ENCODE measurements at places on chromosomes 11 and 22.

GRCh38 chr11:223026-223789 lies 12.9 kb downstream of the SIRT3 start:
- no peak for DNase-seq

- DNase-seq = no peak
Observed at GRCh38 chr11:78037825-78038620, 14.9 kb upstream of the KCTD14 start.

GRCh38 chr11:75851203-75851602 lies 36.2 kb downstream of the UVRAG start:
- DNase-seq = no peak

DNA sequence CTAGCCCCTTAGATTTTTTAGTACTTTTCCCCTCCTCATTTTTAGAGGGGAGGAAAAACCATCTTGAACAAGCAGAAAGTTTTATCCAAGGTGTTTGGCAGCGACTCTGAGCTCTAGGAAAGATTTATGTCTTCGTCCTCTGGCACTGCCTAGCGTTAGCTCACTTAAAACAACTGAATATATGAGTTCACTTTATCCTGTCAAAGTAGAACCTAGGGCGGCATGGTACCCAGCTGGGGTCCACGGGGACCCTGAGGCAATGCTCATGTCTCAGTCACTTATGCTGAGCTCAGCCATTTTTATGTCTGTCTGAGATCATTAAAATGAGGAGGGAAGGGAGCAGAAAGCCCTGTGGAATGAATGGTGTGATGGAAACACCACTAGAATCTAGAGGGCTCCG lies 14.2 kb upstream of the VSIG10L2 start:
- no peak for DNase-seq

DNA sequence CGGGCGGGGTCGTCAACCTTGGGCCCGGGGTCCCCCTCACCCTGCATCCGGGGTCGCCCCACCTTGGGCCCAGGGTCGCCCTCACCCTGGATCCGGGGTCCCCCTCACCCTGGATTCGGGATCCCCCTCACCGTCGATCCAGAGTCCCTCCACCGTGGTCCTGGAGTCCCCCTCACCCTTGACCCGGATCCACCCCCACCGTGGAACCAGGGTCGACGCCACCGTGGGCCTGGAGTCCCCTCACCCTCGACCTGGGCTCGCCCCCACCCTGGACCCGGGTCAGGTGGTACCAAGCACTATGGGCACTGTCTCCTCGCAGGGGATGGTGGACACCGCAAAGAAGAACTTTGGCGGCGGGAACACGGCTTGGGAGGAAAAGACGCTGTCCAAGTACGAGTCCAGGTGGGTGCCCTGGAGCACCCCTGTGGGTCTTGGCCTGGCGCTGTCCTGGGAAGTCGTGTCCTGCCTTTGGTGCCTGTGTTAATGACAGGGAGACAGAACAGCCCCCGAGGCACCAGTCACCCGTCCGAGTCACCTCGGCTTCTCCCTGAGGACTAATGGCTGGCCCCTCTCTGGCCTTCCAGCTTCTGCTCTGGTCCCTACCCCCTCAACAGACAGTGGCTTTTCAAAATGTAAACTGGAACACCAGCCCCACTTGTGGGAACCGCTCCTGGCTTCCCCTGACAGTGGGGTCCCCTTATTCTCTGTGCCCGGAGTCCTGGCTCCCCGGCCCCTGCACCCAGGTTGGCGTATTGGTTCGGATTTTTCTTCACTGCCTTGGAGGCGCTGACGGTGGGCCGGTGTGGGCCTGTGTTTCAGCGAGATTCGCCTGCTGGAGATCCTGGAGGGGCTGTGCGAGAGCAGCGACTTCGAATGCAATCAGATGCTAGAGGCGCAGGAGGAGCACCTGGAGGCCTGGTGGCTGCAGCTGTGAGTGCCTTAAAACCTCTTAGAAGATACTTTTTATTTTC lies 762 bp downstream of the CRELD2 start:
- no peak for DNase-seq

GRCh38 chr11:33630936-33631748 lies 69.5 kb downstream of the C11orf91 start:
- DNase-seq = no peak

GRCh38 chr22:25420471-25420924 lies 144.0 kb upstream of the GRK3 start:
- DNase-seq = no peak

GRCh38 chr11:120633616-120634393 lies 122.3 kb downstream of the GRIK4 start:
- no peak for DNase-seq

DNA sequence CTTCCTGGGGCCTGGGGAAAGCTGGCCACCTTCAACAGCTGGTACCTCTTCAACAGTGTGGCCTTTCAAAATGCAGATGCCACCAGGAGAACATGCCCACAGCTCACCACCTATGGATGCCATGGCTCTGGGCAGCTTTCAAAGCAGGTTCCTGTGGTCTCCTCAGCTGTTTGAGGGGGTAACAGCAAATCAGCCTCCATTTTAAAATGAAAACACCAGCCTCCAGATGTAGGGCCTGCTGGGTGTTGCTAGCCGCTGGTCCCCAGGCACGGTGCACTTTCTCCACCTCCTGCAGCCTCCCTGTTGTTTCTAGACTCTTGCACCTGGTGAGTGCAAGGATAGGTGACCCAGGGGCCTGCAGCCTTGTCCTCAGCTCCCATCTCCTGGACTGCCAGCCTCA lies 10.0 kb downstream of the CDPF1 start:
- DNase-seq = no peak

DNA sequence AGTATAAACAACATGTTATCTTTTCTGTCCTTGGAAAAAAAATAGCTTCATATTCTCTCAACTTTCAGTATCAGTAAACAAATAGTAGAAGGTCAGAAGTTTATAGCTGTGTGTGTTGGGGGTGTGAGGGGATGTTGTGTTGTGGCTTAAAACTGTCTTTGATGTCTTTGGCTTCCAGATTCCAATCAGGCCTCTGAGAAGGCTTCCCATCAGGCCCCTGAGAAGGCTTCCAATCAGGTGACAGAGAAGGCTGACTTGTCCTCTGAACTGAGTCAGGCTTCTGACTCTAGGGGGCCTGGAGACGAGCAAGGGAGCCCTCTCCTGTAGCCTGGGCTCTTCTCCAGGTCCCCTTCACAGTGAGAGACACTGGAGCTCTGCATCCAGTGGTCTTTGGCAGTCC lies 9.3 kb downstream of the MTFP1 start:
- no peak for DNase-seq

DNA sequence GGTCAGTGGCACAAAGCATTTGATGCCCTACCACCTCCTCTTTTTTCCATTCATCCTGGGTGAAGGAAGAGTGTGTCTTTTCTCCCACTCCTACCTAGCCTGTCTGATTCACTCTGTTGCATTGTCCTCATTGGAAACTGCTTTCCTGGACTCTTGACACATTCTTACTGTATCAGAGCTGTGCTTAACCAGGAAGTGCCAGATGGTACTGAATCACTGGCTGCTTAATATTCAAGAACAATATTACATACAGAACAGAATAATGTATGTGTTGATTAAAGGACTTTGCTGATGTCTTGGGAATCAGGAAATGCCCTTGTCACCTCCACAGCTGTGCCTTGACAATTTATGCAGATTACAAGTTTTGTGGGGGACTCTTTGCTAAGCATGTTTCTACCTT lies 44.4 kb downstream of the SVIP start:
- no peak for DNase-seq

DNA sequence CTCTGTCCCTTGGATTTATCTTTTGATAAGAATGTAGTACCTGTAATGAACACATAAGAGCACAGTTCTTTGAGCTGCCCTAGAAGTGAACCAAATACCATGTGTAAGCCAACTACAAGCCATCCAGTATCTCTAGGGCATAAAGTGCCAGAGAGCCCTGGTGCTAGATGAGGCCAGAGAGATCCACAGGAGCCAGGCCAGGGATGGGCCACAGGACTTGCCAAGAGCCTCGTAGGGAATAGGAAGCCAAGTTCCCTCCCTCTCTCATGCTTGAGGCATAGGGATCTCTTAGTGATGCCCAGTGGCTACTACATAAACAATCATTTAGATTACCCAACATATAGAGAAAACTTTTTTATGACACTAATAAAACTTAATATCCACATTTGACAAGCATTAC lies 64.8 kb upstream of the FAR1 start:
- DNase-seq = no peak

GRCh38 chr11:126111458-126112116 lies 48.9 kb upstream of the CDON start:
- DNase-seq = peak; percentile 64

DNA sequence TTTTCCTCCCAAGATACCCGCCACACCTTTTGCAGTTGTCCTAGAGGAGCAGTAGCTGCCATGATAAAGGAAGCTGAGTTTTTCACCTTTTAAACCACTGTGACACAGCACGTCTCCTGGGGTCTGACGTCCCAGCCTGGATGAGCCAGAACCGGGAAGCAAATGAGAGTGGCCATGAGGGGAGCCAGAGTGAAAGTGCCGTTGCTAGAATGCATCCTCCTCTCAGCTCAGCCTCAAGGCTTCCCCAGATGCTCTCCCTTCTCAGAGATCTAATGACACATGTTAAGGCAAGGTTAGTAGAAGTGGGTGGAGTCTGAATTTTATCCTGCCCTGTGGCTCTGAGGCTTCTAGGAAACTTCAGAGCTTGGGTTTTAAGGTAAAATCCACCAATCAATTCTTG lies 23.4 kb upstream of the HTR3A start:
- DNase-seq = no peak

GRCh38 chr22:43847376-43848289 lies 14.7 kb downstream of the SULT4A1 start:
- no peak for DNase-seq

DNA sequence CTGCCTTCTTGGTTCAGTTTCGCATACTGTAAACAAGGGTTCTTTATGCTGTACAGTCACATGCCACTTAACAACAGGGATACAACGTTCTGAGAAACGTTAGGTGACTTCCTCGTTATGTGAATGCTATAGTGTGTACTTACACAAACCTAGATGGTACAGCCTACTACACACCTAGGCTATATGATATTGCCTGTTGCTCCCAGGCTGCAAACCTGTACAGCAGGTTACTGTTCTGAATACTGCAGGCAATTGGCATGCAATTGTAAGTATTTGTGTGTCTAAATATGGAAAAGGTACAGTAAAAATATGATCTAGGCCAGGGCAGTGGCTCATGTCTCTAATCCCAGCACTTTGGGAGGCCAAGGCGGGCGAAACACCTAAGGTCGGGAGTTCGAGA lies 85.7 kb upstream of the PRDM11 start:
- DNase-seq = peak; percentile 10

- no peak for DNase-seq
Observed at GRCh38 chr11:35114906-35115687, 23.9 kb upstream of the CD44 start.

DNA sequence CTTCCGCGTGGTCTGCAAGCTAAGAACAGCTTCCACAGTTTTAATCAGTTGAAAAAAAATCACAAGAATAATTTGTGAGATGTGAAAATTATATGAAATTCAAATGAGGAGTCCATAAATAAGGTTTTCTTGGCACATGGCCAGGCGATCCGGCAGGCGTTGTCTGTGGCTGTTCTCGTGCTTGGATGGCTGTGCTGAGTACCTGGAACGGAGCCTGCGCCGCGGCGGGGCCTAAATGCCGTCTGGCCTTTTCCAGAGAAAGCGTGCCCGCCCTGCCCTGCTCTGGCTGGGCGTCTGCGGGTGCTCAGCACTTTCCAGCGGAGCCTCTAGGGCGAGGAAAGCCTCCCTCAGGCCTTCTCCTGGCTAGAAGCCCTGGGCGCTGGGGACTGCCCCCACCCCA lies 41.8 kb downstream of the OSBPL5 start:
- DNase-seq = peak; percentile 85

- DNase-seq = no peak
Observed at GRCh38 chr11:44498089-44498871, 67.2 kb upstream of the CD82 start.

DNA sequence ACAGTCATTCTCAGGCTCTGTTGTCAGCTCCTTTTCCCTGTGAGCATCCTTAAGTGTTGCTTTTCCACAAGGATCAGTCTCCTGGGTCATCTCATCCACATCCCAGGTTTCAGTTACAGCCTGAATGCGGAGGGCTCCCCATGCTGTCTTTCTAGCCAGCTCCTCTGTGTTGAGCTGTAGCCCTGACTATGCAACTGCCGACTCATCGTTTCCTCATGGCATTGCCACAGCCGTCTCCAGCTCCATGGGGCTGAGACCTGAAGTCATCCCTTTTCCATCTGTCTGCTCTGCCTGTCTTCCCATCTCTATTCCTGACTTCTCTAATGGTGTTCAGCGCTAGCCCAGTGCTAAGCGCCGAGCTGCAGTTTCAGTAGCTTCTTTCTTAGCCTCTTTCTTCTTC lies 11.8 kb downstream of the SAMM50 start:
- DNase-seq = no peak

- no peak for DNase-seq
Observed at GRCh38 chr22:18066181-18066859, 11.5 kb upstream of the PEX26 start.

- DNase-seq = no peak
Observed at GRCh38 chr11:95193541-95193940, 37.5 kb downstream of the SESN3 start.

- no peak for DNase-seq
Observed at GRCh38 chr11:12862696-12863469, 146.2 kb upstream of the RASSF10 start.

- no peak for DNase-seq
Observed at GRCh38 chr11:126139111-126140091, 72.0 kb downstream of the RPUSD4 start.

- DNase-seq = no peak
Observed at GRCh38 chr11:8867035-8867434, 44.0 kb upstream of the AKIP1 start.

GRCh38 chr11:122229481-122230384 lies 113.7 kb upstream of the BLID start:
- DNase-seq = no peak

GRCh38 chr22:50399751-50400331 lies 56.7 kb downstream of the PPP6R2 start:
- DNase-seq = no peak

DNA sequence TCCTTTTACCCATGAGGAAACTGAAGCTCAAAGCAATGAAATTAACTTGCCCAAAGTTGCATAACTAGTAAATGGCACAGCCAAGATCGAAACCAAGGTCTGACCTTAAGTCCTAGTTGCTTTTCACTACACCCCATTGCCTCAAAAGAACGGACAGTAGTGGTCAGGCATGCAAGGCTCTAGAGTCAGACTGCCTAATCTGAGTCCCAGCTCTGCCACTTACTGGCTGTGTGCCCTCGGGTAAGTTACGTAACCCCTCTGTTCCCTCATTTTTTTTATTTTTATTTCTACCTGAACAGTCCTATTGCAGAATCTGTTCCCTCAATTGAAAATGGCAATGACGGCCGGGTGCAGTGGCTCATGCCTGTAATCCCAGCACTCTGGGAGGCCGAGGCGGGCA lies 9.6 kb downstream of the CYB561A3 start:
- no peak for DNase-seq

DNA sequence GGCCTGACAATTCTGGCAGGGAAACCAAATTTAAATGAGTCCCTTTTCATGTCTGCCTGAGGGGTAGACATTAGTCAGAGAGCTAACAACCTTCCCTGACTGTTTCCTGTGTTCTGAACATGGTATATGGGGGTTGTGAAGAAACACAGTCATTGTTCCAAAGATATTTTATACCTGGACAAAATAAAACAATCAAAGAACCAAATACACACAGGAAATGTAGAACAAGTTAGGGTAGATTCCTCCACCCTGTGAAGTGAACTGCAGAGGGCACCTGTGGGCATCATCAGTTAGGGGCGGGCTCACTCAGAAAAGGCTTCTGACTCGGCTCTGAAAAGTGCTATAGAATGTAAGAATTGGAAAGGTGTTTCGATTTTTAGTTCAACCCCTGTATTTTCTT lies 231.9 kb upstream of the CADM1 start:
- no peak for DNase-seq

- no peak for DNase-seq
Observed at GRCh38 chr11:102419181-102419580, 33.4 kb downstream of the TMEM123 start.

GRCh38 chr11:46564459-46564858 lies 29.4 kb downstream of the AMBRA1 start:
- no peak for DNase-seq
